AG04450 (cell line): ENCODE measurements at places on chromosomes 12 and 14.
A peak's percentile ranks its signal among the peaks of the same experiment; 100 is the strongest.

DNA sequence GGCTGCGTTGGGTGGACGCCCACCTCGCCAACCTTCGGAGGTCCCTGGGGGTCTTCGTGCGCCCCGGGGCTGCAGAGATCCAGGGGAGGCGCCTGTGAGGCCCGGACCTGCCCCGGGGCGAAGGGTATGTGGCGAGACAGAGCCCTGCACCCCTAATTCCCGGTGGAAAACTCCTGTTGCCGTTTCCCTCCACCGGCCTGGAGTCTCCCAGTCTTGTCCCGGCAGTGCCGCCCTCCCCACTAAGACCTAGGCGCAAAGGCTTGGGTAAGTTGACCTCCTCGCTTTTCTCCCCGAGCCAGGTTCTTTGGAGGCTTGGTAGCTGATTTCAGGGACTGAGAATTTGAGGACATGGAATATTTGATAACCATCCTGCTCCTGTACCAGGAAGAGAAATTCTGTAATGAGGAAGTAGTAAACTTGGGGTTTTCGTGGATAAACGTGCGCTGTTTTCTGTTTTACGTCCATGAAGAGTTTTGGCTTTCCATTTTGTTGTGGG lies 530 bp downstream of the APAF1 start:
- no peak for DNase-seq

DNA sequence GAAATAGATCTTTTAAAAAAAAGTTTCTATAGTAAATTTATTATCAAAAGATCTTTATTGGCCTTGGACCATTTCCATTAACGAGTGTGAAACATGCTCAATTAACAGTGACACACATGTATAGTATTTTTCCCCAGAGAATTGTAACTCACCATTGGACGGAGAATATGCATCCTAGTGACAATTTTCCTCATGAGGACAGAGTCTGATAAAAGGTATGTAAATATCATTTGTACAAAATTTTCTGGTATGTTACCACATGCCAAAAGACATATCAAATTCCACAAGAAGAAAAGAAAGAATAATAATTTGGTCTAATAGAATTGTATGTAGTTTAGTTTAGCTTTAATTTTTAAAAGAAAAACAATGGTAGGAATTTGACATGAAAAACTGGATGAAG lies 1096.0 kb upstream of the FLRT2 start:
- no peak for DNase-seq

DNA sequence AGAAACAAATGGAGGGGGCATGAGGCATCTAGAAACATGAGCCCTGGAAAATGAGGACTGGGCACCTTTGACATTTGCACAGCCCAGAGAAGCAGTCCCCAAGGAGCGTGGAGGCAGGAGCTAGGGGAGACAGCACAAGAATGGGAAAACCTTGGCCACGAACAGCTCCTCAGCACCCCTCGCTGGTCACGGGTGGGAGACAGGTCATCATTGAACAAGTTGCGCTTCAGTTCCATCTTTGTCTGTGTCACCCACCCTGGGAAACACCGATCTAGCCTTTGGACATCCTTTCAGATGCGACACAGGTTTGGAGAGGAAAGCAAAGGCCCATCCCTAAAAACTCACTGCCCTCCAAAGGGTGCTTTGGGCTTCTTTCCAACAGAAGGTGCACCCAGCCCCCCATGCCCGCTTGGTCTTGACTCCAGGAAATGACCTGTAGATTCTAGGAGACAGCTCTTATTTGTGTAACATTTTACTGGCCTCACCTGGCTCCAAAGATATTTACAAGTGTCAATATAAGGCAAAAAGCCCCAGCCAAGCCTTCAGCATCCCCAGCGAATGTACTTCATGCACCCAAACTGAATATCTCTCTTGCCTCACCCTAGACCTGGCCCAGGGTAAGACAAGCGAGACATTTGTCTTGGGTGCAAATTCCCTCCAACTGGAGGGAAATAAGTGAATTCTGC lies 28.8 kb upstream of the CLMN start:
- no peak for DNase-seq

DNA sequence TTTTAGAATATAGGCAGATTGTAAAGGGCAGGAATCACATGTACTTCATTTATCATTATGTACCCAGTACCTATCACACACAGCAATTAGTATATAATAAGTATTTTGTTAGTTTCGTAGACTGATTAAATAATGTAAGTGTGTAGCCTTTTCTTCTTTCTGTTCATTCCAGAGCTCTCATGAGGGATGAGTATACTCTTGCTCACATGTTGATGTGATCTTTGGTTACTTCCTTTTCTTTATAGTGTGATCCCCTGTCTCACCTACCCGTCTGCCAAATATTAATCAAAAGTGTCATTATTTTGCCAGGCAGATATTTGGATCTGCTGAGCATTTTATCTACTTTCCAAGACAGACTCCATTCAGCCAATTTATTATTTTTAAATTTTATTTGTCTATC lies 156.1 kb downstream of the PCNX1 start:
- no peak for DNase-seq

DNA sequence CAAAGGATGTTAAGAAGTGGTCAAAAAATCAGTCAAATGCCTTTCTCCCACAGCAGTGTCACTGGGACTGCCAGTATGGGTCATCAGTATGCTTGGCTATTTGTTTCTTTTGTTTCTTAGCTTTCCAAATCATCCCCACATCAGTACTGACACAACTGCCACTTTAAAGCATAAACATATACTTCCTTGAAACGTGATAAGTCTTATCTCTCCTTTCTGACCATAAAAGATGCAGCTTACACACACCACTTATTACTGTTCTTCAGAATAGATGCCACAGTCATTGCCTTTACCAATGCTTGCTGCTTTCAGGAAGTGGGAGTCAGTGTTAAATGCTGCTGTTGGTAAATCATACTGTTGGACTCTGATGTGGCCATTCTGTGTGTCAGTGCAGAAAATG lies 18.6 kb upstream of the GARIN2 start:
- no peak for DNase-seq

DNA sequence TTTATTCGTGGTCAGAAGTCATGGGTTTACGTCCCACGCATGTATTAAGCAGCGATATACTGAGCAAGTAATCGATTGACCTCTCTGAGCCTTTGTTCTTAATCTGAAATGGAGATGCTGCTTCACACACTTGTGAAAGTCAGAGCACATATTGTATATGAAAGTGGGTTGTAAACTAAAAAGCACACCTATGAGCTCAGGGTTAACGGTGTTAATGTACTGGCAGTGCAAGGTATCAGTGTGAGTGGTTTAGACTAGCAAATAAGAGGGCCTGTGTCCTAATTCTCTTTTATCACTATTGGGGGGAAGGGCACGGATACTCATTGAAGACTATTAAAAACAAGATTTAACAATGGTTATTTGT lies 676 bp downstream of the MRPL42 start:
- no peak for DNase-seq

GRCh38 chr12:50057000-50057841 lies at the start of gene ASIC1:
TSS of gene ASIC1 (plus strand) at chr12:50057596. CDS start at chr12:50058767, 1,171 bp downstream.
- no peak for DNase-seq

DNA sequence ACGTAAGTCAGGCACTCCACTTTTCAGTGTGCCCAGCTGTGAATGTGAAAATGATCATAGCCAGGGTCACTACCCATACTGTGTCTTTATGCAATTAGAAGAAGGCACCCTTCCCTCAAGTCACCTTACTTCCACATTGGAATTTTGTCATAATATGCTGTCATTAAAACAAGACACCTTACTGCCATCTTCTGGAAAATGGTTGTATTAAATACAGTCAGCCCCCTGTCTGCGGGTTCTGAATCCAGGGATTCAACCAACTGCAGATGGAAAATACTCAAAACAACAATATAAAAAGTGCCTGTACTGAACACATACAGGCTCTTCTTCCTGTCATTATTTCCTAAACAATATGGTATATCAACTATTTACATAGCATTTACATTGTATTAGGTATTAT lies 70.2 kb upstream of the TBX5 start:
- DNase-seq = peak; percentile 11

DNA sequence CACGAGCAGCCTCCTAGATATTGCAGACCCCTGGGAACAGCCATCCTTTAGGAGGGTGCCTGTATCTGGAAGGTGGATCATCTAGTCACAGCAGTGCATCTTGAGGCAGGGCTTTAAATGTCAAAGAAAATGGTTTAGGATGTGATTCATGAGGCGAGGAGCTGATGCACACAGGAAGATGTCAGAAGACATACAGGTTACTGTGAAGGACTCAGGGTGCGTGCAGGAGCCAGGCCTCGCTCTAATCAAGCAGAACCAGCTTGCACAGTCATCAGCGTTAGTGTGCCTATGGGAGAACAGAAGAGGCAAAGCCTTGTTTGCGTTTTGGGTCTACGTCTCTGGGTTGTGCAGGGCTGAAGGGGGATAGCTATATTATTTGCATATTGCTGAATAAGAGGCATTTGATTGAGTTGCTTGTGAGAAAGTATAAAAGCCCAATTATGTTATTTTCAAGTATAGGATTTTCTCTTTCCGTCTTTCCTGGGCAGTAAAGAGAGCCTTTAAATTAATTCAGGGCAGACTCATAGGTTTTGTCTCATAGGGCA lies 77.3 kb upstream of the RPH3A start:
- DNase-seq = no peak

DNA sequence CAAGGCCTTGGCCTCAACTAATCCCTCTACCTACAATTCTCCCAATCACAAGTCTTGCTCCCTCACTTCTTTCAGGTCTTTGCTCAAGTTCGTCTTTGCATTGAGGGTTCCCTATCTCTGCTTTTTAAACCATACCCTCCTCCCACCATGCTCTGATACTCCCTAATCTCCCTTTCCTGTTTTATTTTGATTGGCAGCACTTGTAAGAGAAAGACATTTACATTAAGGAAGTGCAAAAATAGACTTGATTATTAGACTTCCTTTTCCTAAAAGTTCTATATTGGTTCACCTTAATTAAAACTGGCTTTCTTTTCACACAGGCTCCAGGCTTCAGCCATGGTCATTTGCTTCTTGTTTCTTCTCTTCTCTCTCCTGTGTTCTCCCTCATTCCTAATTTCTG lies 18.3 kb upstream of the WIF1 start:
- no peak for DNase-seq

- DNase-seq = no peak
Observed at GRCh38 chr12:3771853-3772252, 18.9 kb upstream of the CRACR2A start.

DNA sequence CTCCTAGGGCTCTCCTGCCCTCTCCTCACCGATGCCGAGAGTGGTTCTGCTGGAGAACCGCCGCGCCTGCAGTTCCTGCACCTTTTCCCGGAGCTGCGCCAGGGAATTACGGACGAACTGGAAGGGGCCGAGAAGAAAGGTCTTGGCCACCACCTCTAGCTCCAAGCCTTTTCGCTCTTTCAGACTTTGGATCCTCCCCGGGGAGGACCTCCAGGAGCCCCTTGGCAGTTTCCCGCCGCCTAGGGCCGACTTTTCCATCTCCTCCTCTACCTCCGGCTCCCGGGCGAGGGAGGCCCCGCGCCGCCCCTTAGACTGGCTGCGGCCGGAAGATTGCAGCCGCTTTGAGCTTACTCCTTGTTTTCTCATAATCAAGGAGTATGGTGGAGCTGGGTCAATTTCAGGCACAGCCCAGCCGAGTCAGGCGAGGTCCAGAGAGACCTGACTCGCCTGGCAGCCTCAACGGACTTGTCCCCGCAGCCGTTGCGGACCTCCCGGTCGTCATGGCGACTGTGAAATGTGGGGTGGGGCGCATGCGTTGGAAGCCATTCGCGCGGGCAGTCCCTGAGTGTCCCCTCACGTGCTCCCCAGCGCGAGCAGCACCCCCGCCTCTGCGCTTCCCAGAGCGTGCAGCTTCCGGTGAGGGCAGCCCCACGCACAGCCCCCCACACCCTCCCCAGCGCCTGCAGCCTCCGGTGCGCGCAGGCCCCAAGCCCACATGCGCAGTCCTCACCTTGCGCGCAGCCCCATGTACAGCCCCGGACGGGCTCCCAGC lies at the start of gene DPY19L2:
DPY19L2 (minus strand) TSS at position 466 of the 772 bp plus-strand sequence; CDS start at position 366, 100 bp downstream.
- peak; percentile 32 for DNase-seq

DNA sequence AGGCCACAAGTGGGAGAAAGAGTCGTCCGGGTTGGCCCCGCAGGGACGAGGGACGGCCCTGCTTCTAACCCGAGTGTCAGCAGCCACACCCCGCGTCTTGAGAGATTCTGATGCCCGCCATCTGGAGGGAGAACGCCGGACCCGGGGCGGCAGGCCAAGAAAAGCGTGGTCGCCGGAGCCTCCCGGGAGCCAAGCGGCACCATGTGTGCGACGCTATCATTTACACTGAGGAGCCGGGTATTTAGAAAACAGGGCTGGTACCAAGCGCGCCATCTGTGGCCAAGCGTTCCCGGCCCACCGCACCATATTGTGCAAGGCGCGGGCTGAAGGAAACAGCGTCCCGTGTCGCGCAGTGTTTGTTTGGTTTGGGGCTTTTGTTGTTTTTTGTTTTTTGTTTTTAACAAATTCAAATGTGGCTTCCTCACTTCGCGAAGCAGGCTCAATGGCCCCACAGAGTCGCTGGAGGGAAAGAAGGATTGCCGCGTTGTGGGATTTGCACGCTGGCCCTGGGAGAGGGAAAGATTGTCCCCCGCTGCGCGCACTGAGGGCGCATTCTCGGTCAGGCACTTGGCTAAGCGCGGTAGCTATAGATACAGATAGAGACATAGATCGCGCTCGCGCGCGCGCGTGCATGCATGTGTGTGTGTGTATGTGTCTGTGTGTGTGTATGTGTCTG lies 153.8 kb downstream of the BCL11B start:
- DNase-seq = no peak
